Nephron progenitor cell (in vitro differentiated cells): ENCODE measurements at places on chromosomes 11 and 22.

GRCh38 chr22:46744581-46744980 lies 6.5 kb upstream of the CERK start:
- no peak for DNase-seq

- DNase-seq = no peak
Measured at GRCh38 chr11:14422814-14423182, 63.8 kb upstream of the RRAS2 start.

DNA sequence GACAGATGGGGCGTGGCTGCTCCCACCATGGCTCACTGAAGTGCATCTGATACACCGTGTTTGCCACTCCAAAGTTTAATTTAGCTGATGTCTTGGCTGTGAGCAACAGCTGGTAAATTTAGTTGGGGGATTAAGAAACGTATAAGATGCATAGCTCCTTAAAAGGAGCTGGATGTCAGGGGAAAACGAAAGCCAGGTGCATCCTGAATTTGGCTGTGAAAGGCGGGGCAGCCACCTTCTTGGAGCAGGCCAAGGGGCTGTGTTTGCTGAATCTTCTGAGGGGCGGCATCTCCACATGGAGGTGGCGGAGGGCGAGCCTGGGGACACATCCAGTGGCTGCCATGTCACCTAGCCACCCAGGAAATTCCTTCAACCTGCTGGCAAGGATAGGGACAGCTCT lies 20.7 kb upstream of the NCF4 start:
- no peak for DNase-seq

GRCh38 chr11:132142121-132142520 lies 771.7 kb downstream of the NTM start:
- no peak for DNase-seq

- DNase-seq = no peak
Measured at GRCh38 chr11:13876423-13876822, 86.1 kb upstream of the SPON1 start.

- DNase-seq = no peak
Measured at GRCh38 chr11:123305601-123306375, 110.7 kb upstream of the CLMP start.

GRCh38 chr11:6516865-6517264 lies 19.8 kb downstream of the DNHD1 start:
- DNase-seq = no peak

DNA sequence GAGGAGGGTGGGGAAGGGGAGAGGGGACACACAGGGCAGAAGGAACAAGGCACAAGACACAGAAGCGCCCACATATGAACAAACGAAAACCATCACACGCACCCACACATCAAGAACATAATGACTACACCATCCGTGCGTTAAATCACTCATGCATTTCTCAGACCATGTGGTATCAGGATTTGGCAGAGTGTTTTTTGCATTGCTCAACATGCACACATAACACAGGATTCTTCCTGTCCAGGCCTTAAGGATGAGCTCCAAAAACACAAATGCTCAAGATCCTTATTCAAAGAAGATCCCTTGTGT lies 309.5 kb downstream of the CADM1 start:
- no peak for DNase-seq

DNA sequence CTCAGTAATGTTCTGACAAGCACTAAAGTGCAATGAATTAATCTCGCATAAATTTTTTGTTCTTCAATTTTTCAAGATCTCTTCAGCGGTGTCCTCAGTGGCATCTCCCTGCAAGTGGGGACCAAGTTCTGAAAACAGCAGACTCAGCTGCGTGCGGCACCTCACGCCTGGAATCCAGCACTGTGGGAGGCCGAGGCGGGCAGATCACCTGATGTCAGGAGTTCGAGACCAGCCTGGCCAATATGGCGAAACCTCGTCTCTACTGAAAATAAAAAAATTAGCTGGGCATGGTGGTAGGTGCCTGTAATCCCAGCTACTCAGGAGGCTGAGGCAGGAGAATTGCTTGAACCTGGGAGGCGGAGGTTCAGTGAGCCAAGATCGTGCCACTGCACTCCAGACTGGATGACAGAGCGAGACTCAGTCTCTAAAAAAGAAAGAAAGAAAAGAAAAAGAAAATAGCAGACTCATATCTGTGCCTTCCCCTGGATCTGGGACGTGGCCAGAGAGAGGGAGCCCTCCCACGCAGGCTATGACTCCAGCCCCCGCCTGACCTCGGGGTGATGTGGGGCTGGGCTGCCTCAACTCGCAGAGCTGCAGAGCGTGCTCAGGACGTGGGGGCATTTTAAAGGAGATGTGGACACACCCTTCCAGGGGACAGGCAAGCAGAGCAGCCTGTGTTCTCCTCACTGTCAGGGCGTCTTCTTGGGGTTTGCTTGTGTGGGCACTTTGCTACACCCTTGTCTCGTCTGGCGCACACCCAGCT lies 346.6 kb downstream of the BRD1 start:
- DNase-seq = no peak

DNA sequence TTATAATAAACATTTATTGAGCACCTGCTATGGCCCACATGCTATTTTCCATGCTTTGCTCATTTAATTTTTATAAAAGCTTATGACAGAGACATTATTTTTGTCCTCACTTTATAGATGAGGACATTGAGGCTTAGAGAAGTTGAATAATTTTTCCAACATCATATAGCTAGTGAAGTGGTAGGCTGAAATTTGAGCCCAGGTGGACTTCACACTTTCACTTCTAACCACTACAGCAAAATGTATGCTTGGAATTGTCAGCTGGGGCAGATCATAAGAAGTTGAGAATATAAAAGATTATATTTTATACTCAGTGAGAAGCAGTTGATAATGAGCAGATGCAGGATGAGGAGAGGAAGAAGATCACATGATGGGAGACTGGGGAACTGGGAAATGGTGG lies 146.1 kb downstream of the LDLRAD3 start:
- DNase-seq = no peak
